Mesenchymal stem cell (in vitro differentiated cells and primary cell): ENCODE measurements at places on chromosomes 12 and 14.

GRCh38 chr12:121505513-121505912 lies 75.3 kb downstream of the KDM2B start:
- H3K36me3 ChIP-seq = peaks cover 10% of the 10 kb centered on the region
- no peak overlapping the region for H3K27ac ChIP-seq
- DNase-seq = no peak
- H3K27me3 ChIP-seq = no peaks in the 10 kb centered on the region
- H3K4me3 ChIP-seq = no peak overlapping the region

DNA sequence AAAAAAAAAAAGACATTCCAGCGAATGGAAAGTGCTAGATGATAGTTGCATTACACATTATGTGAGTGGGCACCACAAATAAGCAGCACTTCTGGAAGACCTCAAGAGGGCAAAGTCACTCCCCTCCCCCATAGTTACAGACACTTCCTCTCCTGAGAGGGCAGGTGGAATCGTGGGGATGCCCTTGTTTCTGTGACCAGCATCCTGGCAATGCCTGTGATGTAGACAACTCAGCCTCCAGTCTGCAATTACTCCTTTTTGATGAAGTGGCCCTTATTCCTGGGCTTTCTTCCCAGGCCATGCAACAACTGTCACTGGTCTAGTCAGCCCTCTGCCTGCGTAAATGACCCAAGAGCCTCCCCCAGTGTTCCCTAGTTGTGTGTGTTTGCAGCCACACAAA lies 104.8 kb downstream of the VRK1 start:
- H3K27me3 ChIP-seq = no peaks in the 10 kb centered on the region

DNA sequence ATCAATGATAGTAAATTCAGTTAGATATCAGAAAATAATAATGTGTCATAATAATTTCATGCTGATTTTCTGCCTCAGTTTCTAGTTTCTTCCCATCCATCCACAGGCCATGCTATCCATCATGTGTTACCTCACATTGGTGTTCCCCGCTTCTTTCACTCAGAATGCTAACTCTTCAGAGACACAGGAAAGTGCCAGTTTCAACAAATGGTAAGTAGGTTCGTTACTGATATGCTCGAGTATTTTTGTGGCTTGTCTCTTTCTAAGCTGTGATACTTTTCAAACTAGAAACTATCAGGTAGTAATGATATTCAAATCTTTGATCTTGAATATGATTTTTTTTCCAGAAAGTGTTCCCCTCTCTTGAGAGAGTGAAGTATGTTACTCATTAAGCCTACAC lies 1.5 kb downstream of the KLRB1 start:
- H3K4me3 ChIP-seq = no peak overlapping the region
- no peaks in the 10 kb centered on the region for H3K4me1 ChIP-seq
- H3K27me3 ChIP-seq = no peaks in the 10 kb centered on the region
- no peak overlapping the region for H3K27ac ChIP-seq

DNA sequence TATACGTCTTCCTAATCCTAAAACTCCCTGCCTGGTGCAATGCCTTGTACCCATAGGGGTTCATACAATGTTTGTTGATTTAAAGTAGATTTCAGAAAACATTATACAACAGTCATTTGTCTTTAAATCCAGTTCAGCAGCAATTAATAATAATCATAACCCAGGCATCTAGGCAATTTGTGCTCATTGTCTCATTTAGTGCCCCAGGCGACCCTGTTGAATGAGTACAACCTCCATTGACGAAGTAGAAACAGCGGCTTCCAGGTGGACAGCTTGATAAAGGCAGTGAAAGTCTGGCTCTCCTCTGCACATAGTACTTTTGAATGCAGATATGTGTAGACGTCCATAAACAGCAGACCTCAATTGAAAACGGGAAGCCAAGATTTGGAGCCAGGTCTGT lies 82.9 kb upstream of the CPM start:
- no peak overlapping the region for H3K4me3 ChIP-seq
- H3K4me1 ChIP-seq = no peaks in the 10 kb centered on the region
- no peak for DNase-seq
- no peaks in the 10 kb centered on the region for H3K27me3 ChIP-seq
- no peaks in the 10 kb centered on the region for H3K36me3 ChIP-seq

DNA sequence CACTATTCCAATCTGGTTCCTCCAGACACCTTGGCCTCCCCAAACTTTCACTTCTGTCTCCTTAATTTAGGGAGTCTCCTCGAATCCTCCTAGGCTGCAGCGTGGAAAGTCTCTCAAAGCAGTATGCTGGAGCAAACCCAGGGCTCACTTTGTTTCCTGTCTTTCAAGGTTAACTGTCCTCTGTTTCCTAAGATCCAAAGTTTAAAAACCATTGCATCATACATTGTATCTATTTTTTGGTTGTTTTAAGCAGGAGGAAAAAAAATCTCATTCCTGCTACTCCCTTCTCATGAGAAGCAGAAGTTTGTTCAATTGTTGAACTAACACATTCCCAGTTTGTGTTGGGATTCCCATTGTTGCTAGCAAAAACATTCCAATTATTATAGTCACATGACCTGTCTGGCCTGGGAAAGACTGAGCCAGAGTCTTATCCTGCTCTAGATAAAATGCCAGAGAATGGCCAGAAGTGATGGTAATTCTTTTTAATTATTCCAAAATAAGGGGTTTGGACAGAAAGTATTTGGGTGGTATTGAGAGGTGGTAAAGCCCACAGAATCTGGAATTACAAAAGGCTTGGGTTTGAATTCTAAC lies 67.3 kb downstream of the HSPB8 start:
- no peak overlapping the region for H3K4me3 ChIP-seq
- H3K27ac ChIP-seq = no peak overlapping the region
- no peaks in the 10 kb centered on the region for H3K36me3 ChIP-seq
- DNase-seq = no peak
- no peaks in the 10 kb centered on the region for H3K27me3 ChIP-seq
- H3K4me1 ChIP-seq = no peaks in the 10 kb centered on the region

DNA sequence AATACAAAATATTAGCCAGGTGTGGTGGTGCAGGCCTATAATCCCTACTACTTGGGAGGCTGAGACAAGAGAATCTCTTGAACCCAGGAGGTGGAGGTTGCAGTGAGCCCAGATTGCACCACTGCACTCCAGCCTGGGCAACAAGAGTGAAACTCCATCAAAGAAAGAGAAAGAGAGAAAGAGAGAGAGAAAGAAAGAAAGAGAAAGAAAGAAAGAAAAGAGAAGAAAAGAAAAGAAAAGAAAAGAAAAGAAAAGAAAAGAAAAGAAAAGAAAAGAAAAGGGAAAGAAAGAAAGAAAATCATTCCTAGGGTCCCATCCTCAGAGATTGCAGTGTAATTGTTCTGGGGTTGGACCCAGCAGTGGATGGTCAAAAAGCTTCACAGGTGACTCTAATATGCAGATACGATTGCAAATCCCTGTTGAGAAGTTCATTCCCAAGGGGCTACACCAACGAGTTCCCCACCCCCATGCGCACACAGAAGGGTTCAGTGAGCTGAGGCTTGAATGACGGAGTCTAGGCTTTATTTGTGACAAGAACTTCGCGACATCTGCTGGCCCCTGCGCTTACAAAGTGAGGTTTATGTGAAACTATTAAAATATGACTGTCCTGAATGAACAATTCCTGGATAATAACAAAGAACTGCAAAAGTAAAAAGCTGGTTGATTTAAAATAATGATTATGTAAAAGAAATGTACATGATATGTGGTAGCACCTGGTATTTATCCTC lies 17.4 kb upstream of the RNASE12 start:
- DNase-seq = no peak
- H3K4me1 ChIP-seq = no peaks in the 10 kb centered on the region
- H3K27me3 ChIP-seq = peaks cover 4% of the 10 kb centered on the region
- H3K27ac ChIP-seq = no peak overlapping the region
- H3K4me3 ChIP-seq = no peak overlapping the region

GRCh38 chr14:88837495-88837894 lies 13.0 kb downstream of the TTC8 start:
- H3K36me3 ChIP-seq = peaks cover 25% of the 10 kb centered on the region
- no peak overlapping the region for H3K4me3 ChIP-seq
- H3K4me1 ChIP-seq = peaks cover 3% of the 10 kb centered on the region
- no peak for DNase-seq

DNA sequence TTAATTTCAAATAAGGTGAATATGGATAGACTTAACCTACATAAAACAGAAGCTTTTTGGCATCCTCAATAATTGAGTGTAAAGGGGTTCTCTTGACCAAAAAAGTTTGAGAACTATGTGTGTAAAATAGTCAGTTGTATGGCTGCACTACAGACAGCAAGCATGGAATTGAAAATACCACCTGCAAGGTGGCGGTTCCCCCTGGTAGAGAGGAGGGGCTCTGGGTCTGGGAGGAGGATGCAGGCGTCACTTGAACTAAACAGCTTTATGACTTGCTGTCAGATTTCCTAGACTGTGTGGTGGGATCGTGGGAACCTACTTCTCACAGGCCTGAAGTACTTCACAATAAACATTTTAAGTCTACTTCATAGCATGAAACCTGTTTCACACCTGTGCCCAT lies 6.3 kb downstream of the EVL start:
- DNase-seq = no peak
- no peaks in the 10 kb centered on the region for H3K36me3 ChIP-seq
- peaks cover 6% of the 10 kb centered on the region for H3K4me1 ChIP-seq
- no peak overlapping the region for H3K4me3 ChIP-seq

DNA sequence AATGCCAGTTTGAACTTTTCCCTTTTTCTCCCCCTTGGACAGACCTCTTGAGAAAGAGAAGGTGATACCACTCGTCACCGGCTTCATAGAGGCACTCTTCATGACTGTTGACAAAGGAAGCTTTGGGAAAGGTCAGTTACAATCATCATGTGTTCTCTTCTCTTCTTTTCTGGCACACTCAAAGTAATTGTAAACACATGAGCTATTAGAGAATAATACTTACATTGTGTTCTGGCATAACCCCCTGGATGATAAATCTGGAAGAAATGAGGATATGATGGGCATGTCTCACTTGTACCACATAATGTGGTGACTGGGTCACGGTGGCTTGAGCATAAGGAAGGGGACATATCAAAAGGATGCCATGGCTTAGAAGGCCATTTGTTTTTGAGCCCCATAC lies 20.0 kb downstream of the UTP20 start:
- H3K4me1 ChIP-seq = peaks cover 2% of the 10 kb centered on the region
- peaks cover 75% of the 10 kb centered on the region for H3K36me3 ChIP-seq
- no peak for DNase-seq
- H3K4me3 ChIP-seq = no peak overlapping the region
- no peak overlapping the region for H3K27ac ChIP-seq

GRCh38 chr14:94571395-94571794 lies 9.8 kb upstream of the SERPINA5 start:
- H3K27ac ChIP-seq = no peak overlapping the region
- DNase-seq = no peak
- H3K4me1 ChIP-seq = no peaks in the 10 kb centered on the region
- no peak overlapping the region for H3K4me3 ChIP-seq
- H3K27me3 ChIP-seq = peaks cover 15% of the 10 kb centered on the region
- no peaks in the 10 kb centered on the region for H3K36me3 ChIP-seq

- no peak overlapping the region for H3K27ac ChIP-seq
- no peaks in the 10 kb centered on the region for H3K36me3 ChIP-seq
- no peak overlapping the region for H3K4me3 ChIP-seq
- H3K4me1 ChIP-seq = peaks cover 15% of the 10 kb centered on the region
- DNase-seq = no peak
- no peaks in the 10 kb centered on the region for H3K27me3 ChIP-seq
Measured at GRCh38 chr12:62722971-62723680, 211.8 kb downstream of the PPM1H start.

GRCh38 chr12:57772429-57773322 lies at the start of gene EEF1AKMT3:
Gene EEF1AKMT3, plus strand, starts transcription at chr12:57772614. Its CDS starts 111 bp downstream, at chr12:57772725.
- peak within 1 kb of the TSS; percentile 98 for H3K4me3 ChIP-seq
- DNase-seq = peak; percentile 79
- H3K27ac ChIP-seq = peak within 1 kb of the TSS; percentile 89
